MV-4-11 (cell line): ENCODE measurements at places on chromosomes 5 and 9.

DNA sequence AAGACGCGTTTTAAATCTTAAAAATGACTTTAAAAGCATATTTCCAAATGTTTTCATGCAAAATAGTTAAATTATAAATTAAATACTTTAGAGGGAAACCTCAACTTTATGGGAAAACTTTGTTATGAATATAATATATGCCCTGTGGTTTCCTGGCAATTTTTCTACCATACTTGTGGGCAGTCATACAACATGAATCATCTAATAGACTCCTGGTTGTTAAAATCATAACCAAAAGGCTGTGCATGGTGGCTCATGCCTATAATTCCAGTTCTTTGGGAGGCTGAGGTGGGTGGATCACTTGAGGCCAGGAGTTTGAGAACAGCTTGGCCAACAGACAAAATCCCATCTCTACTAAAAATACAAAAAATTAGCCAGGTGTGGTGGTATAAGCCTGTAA is 18.2 kb downstream of the ATP10B start:
- DNase-seq = no peak

- no peak for DNase-seq
These were observed 14.7 kb downstream of the ASTN2 start for GRCh38 chr9:117400171-117400570.

DNA sequence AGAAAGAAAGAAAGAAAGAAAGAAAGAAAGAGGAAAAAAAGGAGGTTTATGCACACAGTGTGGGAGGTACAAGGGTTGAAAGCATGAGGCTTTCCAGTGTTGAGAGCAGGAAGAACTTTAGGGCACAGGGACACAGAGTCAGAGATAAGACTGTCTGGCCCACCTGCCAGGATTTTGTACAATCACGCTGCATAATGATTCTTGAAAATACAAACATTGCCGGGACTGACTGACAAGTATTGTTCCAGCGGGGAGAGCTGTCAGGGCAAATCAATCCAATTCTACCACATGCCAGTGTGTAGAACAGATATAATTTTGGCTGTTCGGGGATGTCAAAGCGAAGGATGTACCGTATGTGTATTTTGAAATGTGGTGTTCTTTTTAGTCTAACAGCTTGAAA is 254.7 kb downstream of the NTRK2 start:
- DNase-seq = no peak

- no peak for DNase-seq
These were observed 255.8 kb downstream of the PRDM9 start for GRCh38 chr5:23763170-23763569.

- no peak for DNase-seq
These were observed 80.1 kb upstream of the ORM1 start for GRCh38 chr9:114242837-114243236.

GRCh38 chr9:21993893-21994555 is at the start of gene CDKN2A:
CDKN2A (minus strand) TSS chr9:21994392.
- DNase-seq = peak; percentile 69
